ENCODE measurements at places on chromosomes 3 and 15.

GRCh38 chr3:30915782-30916181 is 21.3 kb upstream of the GADL1 start:
- DNase-seq = no peak

- DNase-seq = no peak
Measured at GRCh38 chr15:26580943-26581342, 191.9 kb downstream of the GABRB3 start.

DNA sequence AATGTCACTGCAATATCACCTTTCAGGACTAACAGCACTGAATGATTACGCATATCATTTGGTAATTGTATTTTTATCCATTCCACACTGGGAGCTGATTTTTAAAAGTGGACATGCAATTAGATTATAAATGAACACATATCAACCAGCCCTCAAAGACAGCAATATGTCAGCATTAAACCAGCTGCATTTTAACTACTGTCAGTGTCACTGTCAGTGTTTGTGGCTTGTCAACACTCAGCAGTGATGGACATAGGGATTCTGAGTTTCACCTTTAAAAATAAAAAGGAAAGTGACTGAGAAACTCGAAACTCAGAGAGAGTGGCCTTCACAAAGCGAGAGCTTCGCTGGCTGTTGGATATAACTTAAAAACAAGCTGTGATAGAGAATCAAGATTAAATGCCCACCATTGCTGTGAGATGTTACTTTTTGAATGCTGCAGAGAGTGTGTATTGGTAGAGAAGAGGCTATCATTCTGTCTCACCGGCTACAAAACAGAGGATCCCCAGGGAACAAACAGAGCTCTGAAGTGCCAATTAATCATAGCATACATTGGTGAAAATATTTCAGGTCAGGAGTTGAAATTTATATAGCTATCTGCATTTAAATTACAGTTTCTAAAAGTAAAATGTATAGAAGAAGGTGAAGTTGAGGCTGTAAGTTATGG is 635.8 kb downstream of the SQOR start:
- DNase-seq = no peak

GRCh38 chr3:64674591-64675076 is 13.2 kb downstream of the ADAMTS9 start:
- no peak for DNase-seq

- no peak for DNase-seq
Measured at GRCh38 chr3:149813367-149814281, 609 bp downstream of the RNF13 start.

DNA sequence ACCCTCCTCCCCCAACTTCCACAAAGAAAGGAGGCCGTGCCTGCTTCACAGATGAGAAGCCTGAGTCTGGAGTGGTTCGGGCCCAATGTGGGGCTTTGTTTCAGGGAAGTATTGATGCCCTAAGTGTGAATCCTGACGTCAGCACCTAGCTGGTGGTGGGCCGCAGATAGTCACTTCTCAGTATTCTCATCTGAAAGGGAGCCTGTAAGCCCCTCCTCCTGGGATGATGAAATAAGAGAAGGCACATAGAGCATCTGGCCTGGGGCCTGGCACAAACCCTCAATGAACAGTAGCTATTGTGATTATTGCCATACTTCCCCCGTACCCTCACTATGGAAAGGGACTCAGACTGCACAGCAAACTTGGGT is 24.8 kb downstream of the LINGO1 start:
- no peak for DNase-seq

- peak; percentile 75 for DNase-seq
Measured at GRCh38 chr3:197791113-197791891, at the start of gene LRCH3. TSS of gene LRCH3 (plus strand) at chr3:197791254. CDS start at chr3:197791279, 25 bp downstream.

DNA sequence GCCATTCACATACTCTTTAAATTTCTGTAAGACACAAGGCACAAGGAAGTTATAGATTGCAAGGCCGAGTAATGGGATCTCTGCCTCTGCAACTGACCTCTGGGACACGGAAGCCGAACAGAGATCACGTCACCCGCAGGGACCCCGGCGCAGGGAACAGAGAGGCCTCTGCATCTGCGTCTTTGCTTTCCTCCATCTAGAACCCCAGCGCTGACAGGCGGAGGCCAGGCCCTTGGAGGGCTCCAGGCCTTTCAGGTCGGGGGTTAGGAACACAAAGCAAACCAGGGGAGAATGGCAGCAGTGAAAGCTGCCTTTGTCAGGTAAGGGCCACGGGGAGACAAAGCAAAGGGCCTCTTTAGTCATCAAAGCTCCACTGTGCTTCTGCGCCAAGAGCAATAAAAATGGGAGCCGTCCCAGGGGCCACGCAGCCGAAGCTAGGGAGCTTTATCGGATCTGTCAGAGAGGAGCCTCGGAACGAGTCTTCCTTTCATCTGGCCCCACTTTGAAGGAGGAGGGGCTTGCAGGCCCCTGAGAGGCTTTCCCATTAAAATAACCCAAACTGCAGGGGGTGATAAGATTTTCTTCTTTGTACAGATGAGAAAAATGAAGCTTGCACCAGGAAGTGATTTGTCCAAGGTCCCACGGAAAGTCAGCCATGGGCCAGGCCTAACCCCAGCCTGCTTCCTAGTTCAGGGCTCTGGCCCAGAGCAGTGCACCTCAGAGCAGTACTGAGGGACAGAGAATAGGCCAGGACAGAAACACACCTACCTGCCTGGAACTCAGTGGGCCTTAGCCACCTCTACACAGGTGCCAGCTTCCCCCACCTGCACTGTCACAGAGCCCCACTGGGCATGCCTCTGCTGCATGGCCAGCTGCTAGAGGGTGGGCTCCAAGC is 84.4 kb upstream of the RAD18 start:
- DNase-seq = no peak

DNA sequence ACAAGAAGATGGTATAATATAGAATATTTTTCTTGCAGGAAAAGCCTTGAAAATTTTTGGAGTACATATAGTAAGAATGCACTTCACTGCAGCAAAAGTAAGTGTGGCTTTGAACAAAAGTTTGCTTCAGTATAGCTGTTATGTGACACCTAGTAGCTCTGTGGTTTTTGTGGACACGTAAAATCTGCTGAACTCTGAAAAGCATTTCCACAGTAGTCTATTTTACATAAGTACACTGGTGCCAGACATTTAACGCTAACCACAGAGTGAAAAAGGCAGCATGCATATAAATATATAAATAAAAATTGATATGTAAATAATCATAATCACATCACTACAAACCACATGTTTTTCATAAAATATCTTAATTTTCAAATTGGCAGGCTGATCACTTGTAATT is 39.8 kb downstream of the CGGBP1 start:
- no peak for DNase-seq

DNA sequence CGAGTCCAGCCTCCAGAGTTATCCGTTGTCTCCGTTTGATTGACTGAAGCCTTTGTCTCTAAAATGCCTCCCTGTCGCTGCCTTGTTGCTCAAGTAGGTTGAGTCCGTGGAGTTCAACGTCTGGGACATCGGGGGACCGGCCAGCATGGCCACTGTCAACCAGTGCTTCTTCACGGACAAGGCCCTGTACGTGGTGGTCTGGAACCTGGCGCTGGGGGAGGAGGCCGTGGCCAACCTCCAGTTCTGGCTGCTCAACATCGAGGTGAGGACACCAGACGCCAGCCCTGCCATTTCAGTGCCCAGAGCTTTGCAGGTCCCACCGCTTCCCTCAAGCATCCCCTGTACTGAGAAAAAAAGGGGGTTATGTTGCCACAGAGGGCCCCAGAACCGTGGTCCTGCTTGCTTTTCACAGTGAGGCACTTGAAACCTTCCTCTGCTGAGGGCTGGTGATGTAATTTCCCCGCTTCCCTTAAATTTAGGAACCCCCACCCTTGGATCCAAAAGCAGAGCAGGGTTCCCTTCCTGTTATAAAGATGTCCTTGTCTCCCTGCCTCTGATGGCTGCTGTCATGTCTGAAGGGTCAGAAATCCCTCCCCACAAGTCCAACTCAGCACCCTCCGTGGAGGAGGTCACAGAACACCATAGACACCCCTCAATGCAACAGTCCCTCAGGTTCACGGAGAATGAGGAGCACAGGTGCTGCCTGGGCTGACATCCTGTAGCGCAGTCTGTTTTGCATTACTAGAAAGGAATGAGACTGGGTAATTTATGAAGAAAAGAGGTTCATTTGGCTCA is 105.7 kb downstream of the LRRK1 start:
- no peak for DNase-seq

- no peak for DNase-seq
Measured at GRCh38 chr15:51097553-51098330, 3.0 kb upstream of the TNFAIP8L3 start.

GRCh38 chr3:5235655-5236054 is 48.1 kb downstream of the EDEM1 start:
- no peak for DNase-seq

- DNase-seq = no peak
Measured at GRCh38 chr15:80758130-80758745, 20.9 kb upstream of the CEMIP start.

GRCh38 chr3:100333970-100334487 is 528 bp upstream of the NIT2 start:
- DNase-seq = no peak

GRCh38 chr15:39078026-39078425 is 502.9 kb upstream of the THBS1 start:
- no peak for DNase-seq

DNA sequence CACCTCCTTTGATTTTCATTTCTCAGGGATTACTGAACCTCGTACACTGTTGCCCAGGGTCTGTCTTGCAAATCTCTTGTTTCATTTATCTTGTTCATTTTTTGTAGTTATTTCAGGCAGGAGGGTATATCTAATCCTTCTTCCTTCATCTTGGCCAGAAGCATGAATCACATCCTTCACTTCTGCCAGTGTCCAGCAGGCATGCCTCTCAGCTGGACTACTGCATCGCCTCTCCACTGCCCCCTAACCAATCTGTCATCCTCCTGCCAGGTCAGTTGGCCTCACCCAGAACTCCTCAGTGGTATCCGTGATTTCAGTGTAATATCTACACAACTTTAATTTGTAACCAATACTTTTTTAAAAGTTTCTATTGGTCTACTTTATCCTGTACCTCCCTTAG is 297.9 kb downstream of the GABRG3 start:
- no peak for DNase-seq

- DNase-seq = no peak
Measured at GRCh38 chr15:96347181-96348111, 16.9 kb downstream of the NR2F2 start.

All from stimulated activated CD8-positive, alpha-beta memory T cell treated with anti-CD3 and anti-CD28 coated beads, Interleukin-15, amount 100 ng/mL, for 24 hours (primary cell).